ENCODE measurements at places on chromosomes 13 and 19. TPM values are rescaled to one million over a fixed set of nuclear protein-coding genes. Genes with fewer than 3 reads are reported as not detected.

- H3K27me3 ChIP-seq: no peaks in the 10 kb centered on the region
- H3K36me3 ChIP-seq: no peaks in the 10 kb centered on the region
- no peak overlapping the region for H3K4me3 ChIP-seq
- peaks cover 10% of the 10 kb centered on the region for H3K4me1 ChIP-seq
Measured at GRCh38 chr19:7224209-7224686, 70.0 kb downstream of the INSR start.

GRCh38 chr13:35086667-35087066 lies 144.6 kb downstream of the NBEA start:
- H3K27me3 ChIP-seq: no peaks in the 10 kb centered on the region
- H3K4me1 ChIP-seq: no peaks in the 10 kb centered on the region
- DNase-seq: no peak
- H3K27ac ChIP-seq: no peak overlapping the region

DNA sequence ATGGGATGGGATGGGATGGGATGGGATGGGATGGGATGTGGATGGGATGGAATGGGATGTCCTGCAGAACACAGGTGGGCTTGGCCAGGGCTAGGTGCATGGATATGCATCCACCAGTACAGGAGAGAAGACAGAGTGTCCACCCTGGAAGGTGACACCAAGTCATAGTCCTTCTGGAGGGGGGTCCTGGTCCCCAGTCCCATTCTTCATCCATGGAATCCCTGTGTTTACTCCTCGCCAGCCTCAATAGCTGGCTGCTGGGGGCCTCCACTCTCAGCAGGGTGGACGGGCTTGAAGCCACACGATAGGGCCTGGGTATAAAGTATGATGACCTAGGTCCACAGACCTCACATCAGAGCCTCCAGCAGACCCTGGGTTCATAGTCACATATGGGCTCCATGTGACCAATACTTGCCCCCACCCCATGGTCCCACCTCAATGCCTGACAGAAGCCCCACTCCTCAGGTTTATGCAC lies 40.1 kb downstream of the RFX2 start:
- no peak overlapping the region for H3K27ac ChIP-seq
- H3K4me3 ChIP-seq: no peak overlapping the region
- no peak for DNase-seq
- no peaks in the 10 kb centered on the region for H3K27me3 ChIP-seq

Gene PROZ
- not detected for total RNA-seq

DNA sequence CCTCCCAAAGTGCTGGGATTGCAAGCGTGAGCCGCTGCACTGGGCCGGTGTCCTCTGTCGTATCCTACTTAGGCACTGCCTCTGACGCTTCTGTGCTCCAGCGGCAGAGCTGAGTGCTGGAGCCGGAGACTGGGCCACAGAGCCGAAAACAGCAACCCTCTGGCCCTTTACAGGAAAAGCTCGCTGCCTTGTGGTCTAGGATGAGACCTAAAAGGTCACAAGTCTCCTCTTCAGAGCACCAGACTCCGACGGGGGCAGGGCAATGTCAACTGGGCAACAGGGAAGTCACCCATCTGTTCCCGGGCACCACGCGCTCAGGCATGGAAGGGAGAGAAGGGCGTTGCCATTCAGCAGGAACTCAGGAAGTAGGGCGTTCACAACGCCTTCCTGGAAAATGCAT lies 91.7 kb downstream of the GADD45B start:
- H3K27ac ChIP-seq: peak overlapping the region; percentile 57
- peaks cover 6% of the 10 kb centered on the region for H3K4me1 ChIP-seq
- no peaks in the 10 kb centered on the region for H3K36me3 ChIP-seq
- peak; percentile 63 for DNase-seq
- no peak overlapping the region for H3K4me3 ChIP-seq
- H3K27me3 ChIP-seq: no peaks in the 10 kb centered on the region

DNA sequence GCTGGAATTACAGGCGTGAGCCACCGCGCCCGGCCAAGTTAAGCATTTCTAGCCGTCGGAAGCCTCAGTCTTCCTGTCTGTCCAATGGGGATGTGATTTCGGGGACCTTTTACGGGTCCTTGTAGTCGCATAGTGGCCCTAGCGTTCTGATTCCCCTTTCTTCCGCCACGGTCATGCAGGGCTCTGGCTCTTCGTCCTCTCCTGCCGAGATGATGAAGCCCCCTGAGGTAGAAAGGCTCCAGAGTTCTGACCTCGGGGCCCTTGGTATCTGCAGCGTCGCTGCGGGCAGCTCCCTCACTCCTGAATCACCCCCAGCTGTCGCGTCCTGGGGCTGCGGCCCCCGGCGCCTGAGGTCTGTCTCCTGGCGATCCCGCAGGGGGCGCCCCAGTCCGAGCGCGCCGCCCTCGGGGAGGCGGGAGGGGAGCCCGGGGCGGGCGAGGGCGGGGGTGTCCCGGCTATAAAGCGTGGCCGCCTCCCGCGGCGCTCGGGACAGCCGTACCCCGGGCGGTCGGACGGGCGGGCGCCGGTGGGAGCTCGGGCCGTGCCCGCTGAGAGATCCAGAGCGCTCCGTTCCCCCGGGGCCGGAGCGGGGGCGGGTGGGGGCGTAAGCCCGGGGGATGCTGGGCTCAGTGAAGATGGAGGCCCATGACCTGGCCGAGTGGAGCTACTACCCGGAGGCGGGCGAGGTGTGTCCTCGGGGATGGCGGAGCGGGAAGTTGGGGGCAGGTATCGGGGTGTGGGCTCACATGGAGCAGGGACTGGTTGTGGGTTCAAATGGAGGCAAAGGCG lies at the start of gene FOXA3:
Gene FOXA3 (plus strand): TSS at position 487 of the 789 bp plus-strand sequence. CDS start 131 bp downstream, at position 618.
- peaks cover 5% of the 10 kb centered on the region for H3K4me1 ChIP-seq
- DNase-seq: peak; percentile 37
- H3K36me3 ChIP-seq: peaks cover 20% of the 10 kb centered on the region
- H3K27ac ChIP-seq: peak within 1 kb of the TSS; percentile 96

- H3K4me1 ChIP-seq: peaks cover 8% of the 10 kb centered on the region
- DNase-seq: no peak
- no peak overlapping the region for H3K27ac ChIP-seq
- H3K4me3 ChIP-seq: no peak overlapping the region
- H3K36me3 ChIP-seq: no peaks in the 10 kb centered on the region
Measured at GRCh38 chr19:8357007-8357521, 6.9 kb upstream of the ANGPTL4 start.

Gene SGCG
- 132 TPM for total RNA-seq

- no peaks in the 10 kb centered on the region for H3K36me3 ChIP-seq
- no peak for DNase-seq
- peaks cover 15% of the 10 kb centered on the region for H3K4me1 ChIP-seq
- no peak overlapping the region for H3K27ac ChIP-seq
Measured at GRCh38 chr13:98987275-98987674, 9.4 kb upstream of the DOCK9 start.

Gene CCDC194
- total RNA-seq: not detected

Gene OR7D2
- not detected for total RNA-seq

- peaks cover 4% of the 10 kb centered on the region for H3K4me1 ChIP-seq
- H3K27me3 ChIP-seq: no peaks in the 10 kb centered on the region
- H3K27ac ChIP-seq: no peak overlapping the region
Measured at GRCh38 chr13:84646957-84647356, 764.7 kb upstream of the SLITRK1 start.

Gene TPTE2
- total RNA-seq: not detected

GRCh38 chr19:49585023-49585422 lies 3.9 kb downstream of the PRRG2 start:
- no peak overlapping the region for H3K4me3 ChIP-seq
- no peaks in the 10 kb centered on the region for H3K36me3 ChIP-seq
- no peak for DNase-seq

DNA sequence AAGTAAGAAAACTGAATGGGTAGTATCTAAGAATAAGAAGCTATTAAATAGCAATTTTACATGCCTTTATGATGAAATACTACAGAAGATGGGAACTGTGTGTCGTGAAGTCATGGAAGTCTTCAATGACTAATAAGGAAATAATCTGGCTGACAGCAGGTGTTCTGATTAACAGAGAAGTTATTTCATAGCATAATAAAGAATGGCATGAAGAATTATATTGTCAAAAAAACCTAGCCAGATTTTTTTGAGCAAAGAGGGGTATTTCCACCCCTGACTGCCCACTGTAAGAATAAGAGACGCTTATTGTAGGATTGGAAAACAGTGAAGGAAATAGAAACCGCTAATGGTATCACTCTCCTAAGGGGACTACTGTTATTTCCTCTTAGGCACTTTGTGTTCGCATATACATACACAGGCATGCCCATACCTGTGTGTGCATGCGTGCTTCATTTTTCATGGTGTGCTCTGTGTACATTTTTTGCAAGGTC lies 318.8 kb downstream of the SHISA2 start:
- no peaks in the 10 kb centered on the region for H3K27me3 ChIP-seq
- no peak overlapping the region for H3K4me3 ChIP-seq
- H3K27ac ChIP-seq: no peak overlapping the region
- no peaks in the 10 kb centered on the region for H3K4me1 ChIP-seq
- H3K36me3 ChIP-seq: no peaks in the 10 kb centered on the region
- no peak for DNase-seq

DNA sequence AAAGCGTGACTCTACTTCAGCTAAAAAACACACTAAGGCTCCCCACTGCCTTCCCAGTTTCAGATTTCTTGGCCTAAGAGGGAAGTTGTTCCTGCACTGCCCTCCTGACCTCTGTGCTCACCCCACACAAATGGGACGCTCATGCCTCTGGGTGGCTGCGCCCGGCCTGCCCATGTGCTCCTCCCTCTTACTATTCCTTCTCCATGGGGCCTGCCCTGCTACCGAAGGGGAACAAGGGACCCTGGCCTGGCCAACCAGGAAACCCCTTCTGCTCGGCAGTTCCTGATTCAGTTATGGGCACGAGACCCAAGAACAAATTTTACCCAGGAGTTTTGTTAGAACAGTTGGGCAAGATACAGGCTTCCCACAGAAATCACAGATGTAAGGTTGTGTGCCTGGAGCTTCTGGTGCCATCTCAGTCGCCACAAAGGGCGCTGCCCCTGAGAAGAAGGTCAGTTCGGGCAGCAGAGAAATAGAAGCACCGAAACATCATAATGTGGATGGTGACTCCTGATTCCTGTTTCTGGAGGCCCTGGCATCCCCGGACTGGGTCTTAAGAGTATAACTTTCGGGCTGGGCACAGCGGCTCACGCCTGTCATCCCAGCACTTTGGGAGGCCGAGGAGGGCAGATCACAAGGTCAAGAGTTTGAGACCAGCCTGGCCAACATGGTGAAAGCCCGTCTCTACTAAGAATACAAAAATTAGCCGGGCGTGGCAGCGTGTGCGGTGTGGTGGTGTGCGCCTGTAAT lies 5.4 kb upstream of the PLPP2 start:
- no peak overlapping the region for H3K27ac ChIP-seq
- peaks cover 17% of the 10 kb centered on the region for H3K27me3 ChIP-seq
- H3K4me1 ChIP-seq: no peaks in the 10 kb centered on the region
- no peak for DNase-seq
- H3K36me3 ChIP-seq: no peaks in the 10 kb centered on the region

DNA sequence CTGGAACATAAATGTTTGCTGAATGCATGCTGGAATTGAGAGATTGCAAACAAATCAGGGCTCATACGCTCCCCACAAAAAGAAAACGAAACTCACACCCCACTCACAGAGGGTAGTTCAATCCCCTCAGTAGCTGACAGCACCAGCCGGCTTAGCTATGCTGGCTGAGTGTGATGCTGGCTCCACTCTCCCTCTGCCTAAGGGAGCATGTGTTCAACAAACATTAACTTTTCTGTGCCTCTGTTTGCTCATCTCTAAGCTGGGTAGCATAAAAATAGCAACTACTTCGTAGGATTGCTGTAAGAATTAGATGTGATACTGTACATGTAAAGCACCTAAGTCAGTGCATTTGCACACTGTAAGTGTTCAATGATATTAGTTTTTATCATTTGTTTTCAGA lies 282.6 kb downstream of the FOXO1 start:
- no peaks in the 10 kb centered on the region for H3K27me3 ChIP-seq
- H3K4me1 ChIP-seq: no peaks in the 10 kb centered on the region
- no peak overlapping the region for H3K27ac ChIP-seq

GRCh38 chr19:48950159-48950558 lies 4.5 kb upstream of the BAX start:
- DNase-seq: no peak
- H3K27me3 ChIP-seq: no peaks in the 10 kb centered on the region
- no peaks in the 10 kb centered on the region for H3K36me3 ChIP-seq

Gene ZNF329
- total RNA-seq: 9.0 TPM

Gene PSG1
- not detected for total RNA-seq
